ENCODE measurements at places on chromosomes 1 and 21.

DNA sequence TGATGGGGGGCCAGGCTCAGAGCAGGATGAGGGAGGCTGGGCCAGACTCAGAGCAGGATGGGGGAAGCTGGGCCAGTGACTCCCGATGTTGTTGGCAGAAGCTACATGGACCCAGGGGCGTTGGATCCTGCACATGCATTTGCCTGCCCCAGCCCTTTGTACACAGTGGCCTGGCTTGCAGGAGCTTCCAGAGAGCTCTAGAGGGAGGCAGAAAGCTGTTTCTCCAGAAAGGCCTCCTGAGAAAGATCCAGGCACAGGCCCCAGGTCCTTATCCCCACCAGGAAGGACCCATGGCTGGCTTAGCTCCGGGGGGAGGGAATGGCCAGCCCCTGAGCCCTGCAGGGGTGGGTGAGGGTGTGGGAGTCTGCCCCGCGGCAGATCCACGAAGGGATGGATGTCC, 106.6 kb upstream of the ACTRT2 start:
- no peak for DNase-seq

GRCh38 chr1:34976384-34977209, 8.6 kb downstream of the TMEM35B start:
- DNase-seq, result no peak

- no peak for DNase-seq
Observed at GRCh38 chr1:9630331-9631111, 21.0 kb upstream of the PIK3CD start.

DNA sequence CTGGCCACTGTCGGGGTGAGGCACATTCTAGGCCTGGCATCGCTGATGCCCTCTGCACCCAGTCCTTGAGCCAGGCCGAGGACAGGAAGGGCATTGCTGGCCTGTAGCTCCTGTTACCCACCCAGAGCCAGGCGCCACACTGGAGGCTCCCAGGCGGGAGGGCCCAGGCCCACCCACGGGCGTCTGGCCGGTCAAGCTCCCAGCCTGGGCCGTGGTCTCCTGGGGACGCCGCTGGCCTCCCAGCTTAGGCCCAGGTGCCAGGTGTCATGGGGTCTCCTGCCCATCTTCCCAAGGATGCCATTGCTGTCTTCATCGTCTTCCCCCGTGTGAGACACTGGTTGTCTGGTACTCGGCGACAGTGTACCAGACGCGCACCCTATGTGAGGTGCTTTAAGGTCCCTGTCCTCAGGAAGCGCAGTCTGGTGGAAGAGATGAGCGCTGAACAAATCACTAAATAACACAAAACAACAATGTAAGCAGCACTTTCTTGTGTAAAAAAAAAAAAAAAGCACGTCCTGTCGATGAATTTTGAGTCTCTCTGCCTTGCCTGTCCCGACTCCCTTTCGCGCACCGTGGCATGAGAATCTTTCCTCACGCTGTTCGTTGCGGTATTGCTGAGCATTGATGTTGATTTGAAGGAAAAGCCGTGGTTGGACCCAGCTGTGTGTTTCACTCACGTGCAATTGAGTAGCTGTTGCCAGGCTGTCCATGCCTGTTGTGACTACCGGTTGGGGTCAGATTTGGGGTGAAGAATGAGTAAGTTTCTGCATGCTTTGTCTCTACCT, 27.0 kb upstream of the TRAPPC10 start:
- DNase-seq, result no peak

GRCh38 chr1:231337472-231338269, at the start of gene EXOC8:
Gene EXOC8, minus strand, starts transcription at chr1:231337852. Its CDS starts 107 bp downstream, at chr1:231337745.
- DNase-seq, result peak; percentile 96

DNA sequence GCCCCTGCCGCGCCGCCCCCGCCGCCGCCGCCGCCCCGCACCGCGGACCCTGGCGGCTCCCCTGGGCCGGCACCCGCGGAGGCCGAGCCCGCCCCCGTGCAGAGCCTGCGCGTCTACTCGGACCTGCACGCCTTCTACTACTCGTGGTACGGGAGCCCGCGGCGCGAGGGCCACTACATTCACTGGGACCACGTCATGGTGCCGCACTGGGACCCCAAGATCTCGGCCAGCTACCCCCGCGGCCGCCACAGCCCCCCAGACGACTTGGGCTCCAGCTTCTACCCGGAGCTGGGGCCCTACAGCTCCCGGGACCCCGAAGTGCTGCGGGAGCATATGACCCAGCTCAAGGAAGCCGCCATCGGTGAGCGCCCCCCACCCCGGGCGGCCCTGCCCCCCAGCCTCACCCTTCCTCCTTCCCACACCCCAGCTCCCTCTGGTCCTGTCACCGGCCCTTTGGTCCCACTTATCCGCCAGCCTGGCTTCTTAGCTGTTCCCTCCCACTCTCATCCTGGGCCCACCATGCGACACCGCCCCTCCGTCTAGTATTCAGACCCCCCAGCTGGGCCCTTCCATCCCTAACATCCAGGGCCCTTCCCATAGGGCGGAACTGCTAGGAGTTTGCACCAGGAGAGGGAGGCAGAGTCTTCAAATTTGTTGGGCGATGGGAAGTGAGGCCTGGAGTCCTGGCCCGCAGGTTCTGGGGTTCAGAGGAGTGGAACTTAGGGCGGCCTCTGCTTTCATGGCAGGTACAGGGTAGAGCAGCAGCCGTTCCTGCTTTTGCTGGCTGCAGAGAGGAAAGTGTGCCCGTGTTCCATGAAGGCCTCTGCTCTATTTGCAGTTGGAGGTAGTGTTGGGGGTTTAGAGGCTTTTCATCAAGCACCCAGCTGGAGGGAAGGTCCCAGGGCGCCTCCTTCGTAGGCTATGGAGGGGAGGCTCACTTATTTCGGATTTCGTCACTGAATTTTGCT, 1.0 kb downstream of the MANEAL start:
- DNase-seq, result no peak

GRCh38 chr21:18715606-18716005, 312.0 kb upstream of the TMPRSS15 start:
- DNase-seq, result no peak

DNA sequence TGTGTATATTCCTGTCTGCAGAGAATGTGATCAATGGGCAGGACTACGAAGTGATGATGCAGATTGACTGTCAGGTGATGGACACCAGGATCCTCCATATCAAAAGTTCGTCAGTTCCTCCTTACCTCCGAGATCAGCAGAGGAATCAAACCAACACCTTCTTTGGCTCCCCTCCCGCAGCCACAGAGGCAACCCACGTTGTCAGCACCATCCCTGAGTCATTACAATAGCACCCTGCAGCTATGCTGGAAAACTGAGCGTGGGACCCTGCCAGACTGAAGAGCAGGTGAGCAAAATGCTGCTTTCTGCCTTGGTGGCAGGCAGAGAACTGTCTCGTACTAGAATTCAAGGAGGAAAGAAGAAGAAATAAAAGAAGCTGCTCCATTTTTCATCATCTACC, 65.2 kb downstream of the OLFML2B start:
- DNase-seq, result no peak

DNA sequence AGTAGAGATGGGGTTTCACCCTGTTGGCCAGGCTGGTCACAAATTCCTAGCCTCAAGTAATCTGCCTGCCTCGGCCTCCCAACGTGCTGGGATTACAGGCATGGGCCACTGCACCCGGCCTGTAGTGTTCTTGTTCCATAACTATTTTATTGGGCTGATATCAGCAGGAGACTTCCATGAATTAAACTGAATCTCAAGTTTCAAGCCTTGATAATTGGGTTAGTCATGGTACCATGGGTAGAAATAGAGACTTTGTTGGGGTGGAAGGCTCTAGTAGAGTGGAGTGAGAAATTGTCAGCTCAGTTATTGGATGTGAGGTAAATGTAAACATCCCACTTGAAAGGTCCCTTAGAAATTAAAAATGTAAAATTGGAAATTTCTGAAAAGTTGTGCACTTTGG, 419.1 kb downstream of the ADGRL2 start:
- DNase-seq, result no peak

DNA sequence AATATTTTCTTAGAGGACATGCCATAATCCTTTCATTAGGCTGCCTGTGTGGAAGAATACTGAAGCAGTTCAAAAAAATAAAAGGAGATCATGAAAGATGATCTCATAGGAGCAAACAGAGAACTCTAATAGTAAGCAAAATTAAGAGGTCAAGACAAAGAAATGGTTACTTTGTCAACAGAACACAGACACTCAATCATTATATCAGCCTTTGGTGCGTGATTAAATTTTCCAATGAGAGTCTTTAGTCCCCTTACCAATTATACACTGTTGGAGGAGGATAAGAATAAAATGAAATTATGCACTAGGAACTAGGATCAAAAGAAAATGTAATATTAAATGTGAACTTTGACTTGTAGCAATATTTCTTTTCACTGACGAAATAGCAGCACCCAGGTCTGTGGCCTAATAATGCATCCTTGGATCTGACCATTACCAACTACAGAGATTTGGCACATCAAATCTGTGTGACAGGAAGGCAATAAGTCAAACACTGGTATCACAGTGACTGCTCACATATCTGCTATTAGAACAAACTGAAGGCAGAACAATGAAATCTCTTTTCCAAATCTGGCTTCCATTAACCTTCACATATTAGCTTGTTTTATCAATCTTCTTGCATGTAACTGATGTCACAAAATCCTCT, 1812.9 kb downstream of the PLA2G4A start:
- DNase-seq, result no peak

DNA sequence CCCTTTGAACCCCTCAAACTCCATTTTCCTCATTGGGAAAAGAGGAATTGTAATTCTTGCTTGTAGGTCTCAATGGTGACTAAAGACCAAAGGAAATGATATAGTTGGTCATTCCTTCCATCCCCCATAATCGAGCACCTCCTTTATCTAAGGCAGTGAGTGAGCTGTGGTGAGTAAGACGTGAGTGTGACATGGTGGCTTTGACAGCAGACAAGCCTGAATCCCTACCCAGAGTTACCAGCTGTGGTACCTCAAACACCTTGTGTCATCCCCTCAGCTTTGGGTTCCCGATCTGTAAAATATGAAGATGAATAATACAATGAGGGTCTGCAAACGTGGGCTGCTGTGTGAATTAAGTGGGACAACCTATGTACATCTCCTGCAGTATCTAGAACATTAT, 8.4 kb downstream of the TRAF5 start:
- DNase-seq, result no peak

DNA sequence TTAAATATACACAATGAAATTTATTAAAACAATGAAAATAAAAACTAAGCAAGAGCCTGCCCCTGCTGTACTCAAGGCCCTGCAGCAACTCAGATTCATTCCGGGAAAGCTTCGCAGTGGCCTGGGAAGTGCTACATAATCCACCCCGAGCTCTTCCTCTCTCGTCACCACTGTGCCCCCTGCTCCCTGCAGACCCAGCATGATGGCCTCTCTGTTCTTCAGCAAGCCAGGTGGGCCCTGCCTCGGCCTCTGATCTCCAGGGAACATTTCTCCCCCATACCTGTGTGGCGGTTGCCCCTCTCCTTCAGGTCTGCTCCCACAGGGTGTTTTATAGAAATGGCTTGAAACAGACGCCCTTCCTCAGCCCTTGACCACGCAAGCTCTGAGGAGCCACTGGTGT, 10.6 kb downstream of the RNF187 start:
- no peak for DNase-seq

DNA sequence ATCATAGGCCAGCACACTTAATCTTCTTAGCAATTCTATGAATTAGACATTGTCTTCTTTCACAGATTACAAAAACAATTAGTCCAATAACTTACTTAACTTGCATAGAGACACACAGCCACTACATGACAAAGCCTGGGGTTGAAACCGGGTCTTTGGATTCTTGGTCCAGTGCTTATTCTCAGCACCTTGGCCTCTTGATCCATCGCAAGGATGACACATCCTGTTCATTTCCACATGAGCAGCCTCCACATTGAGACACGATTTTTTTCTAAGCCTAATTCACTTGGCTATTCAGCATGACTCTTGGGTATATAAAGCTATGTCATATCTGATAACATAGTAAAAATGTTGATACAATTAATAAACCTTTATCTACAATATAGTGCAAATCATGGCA, 221.0 kb upstream of the FOXD3 start:
- DNase-seq, result no peak

GRCh38 chr1:23126801-23127200, 41.9 kb downstream of the LUZP1 start:
- DNase-seq, result no peak

- no peak for DNase-seq
Observed at GRCh38 chr1:105724286-105724685, 1332.2 kb upstream of the PRMT6 start.

- DNase-seq, result no peak
Observed at GRCh38 chr1:15038232-15039016, 115.1 kb upstream of the TMEM51 start.

GRCh38 chr1:33306653-33307493, 14.0 kb downstream of the A3GALT2 start:
- DNase-seq, result no peak

DNA sequence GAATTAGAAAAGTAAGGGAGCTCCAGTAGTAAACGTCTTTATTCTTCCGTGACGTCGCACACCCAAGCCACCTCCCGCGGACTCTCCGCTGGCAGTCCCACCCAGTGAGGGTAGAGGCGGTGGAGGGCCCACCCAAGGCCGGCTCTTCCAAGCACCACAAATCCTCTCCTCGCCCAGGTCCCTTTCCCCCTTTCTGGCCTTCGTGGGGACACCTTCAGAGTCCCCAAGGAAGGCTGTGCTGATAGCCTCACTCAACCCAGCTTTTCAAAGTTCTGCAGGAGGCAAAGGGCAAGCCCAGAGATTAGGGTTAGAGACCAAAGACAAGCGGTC, 349 bp upstream of the GPN2 start:
- no peak for DNase-seq

- no peak for DNase-seq
Observed at GRCh38 chr1:225299624-225300023, 128.2 kb downstream of the LBR start.

DNA sequence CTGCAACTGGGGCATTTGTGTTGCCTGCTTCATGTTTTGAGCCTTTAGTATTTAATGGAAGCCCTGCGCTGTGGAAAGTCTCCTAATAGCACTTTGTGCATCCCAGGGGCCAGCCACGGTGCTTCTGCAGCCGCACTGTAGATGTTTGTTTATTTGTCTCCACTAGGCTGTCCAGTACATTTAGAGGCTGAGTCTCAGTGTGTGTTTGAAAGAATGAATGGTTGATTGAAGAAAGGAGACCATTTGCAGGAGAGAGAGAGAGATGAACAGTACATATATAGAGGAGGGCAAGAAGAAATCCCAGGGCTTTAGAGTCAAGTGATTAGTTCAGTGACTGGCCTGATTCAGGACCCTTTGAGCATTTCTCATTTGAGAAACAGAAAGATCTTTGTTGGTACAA, 33.9 kb downstream of the MPZL1 start:
- DNase-seq, result no peak

DNA sequence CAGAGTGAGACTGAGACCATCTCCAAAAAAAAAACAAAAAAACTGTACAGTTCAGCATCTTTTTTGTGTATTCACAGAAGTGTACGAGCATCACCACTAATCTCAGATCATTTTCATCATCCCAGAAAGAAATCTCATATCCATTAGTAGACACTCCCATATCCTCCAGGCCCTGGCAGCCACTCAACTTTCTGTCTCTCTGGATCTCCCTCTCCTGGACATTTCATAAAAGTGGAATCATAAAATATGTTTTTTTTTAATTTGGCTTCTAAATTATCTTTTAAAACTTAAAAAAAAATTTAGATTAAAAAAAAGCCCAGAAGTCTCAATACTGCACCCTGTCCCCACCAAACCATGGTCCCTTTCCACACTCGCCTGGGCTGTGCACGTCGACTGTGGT, 22.1 kb downstream of the RIPPLY3 start:
- no peak for DNase-seq

Data from stimulated activated CD8-positive, alpha-beta memory T cell treated with anti-CD3 and anti-CD28 coated beads, Interleukin-2, amount 100 ng/mL, for 1 hour (primary cell).